Foreskin keratinocyte (primary cell): ENCODE measurements at places on chromosomes 2 and 18.

GRCh38 chr2:9096761-9097160 lies 93.3 kb upstream of the MBOAT2 start:
- DNase-seq, result no peak

- peak; percentile 17 for DNase-seq
These were observed 356.3 kb downstream of the PARD3B start for GRCh38 chr2:204901591-204901990.

DNA sequence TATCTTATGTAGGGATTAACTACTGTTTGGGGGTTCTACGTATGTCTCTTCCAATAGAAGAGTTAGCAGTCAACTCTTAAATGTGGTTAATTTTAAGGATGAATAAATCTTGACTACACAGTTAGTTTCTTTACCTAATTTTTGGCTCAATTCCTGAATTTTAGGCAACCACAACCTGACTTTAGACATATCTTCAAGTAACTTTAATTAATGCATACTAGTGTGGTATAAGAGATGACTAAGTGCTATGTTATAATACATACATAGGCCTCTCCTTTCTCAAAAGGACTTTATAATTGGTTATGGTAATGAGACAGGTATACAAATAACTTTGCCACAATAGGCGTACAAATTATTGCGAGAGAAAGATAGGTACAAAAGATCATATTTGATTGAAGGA lies 312.0 kb downstream of the IRS1 start:
- no peak for DNase-seq

DNA sequence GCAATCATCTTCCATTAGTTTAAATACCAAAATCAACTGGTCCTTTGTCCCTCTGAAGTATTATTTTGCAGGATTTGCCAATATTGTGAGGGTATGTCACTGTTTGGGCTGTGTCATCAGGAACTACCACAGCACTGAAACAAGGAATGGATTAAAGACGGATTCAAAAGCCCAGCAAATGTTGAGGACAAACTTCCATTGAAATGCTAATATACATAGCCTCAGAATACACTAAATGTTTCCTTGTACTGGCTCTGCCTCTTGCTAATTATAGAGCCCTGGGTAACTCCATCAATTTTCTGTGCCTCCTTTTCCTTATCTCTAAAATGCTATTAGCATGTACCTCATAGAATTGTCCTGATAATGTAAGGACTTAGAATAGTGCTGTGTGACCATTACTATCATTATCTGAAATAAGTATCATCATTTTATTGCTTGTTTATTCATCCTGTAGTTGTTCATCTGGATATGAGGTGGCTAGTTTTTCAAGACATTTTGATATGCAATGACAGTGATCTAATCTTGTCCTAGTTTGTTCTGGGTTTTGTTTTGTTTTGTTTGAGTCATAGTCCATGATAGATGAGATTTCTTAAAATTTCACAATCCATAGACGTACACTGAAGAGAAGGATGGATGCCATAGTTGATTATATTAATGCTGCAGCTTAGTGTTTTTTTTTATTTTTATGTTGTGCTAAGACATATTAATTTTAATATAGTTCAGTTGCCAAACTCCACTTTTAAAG lies 333.4 kb upstream of the KCNH7 start:
- DNase-seq, result no peak

DNA sequence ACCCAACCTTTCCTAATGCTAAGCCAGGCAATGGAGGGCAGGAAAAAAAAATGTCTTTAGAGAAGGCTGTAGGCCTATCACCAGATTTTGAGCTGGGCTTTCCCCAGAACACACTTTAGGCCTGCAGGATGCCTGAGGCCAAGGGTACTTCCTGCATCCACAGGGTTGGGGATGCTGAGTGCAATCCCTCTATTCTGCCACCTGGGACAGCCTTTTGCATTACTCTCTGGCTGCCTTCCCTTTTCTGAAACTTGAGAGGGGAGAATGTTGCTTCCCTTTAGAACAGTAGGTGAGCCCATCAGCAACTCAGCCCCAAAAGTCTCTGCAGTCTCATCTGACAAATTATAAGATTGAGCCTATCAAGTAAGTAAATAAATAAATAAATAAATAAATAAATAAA lies 195.2 kb downstream of the SLC8A1 start:
- DNase-seq, result no peak

- DNase-seq, result no peak
These were observed 84.1 kb downstream of the GLI2 start for GRCh38 chr2:120819720-120820210.

DNA sequence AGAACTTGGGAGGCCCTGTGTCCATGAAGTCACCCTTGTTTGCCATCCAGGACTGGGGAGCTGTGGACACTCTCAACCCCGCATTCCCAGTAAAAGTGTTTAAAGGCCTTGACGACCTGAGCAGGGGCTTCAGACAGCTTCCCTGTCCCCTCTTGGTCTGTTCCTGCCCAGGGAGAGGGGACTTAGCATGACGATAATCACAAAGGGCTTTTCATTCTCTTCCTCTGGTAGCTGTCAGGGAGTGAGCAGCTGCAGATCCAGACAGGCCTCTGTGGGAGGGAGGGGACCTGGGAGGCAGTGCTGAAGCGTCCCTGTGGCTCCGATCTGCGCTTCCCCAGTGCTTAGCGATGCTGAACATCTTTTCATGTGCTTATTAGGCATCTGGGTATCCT lies 77.8 kb upstream of the HS6ST1 start:
- DNase-seq, result peak; percentile 68

GRCh38 chr2:239671471-239671870 lies 270.7 kb upstream of the HDAC4 start:
- no peak for DNase-seq

DNA sequence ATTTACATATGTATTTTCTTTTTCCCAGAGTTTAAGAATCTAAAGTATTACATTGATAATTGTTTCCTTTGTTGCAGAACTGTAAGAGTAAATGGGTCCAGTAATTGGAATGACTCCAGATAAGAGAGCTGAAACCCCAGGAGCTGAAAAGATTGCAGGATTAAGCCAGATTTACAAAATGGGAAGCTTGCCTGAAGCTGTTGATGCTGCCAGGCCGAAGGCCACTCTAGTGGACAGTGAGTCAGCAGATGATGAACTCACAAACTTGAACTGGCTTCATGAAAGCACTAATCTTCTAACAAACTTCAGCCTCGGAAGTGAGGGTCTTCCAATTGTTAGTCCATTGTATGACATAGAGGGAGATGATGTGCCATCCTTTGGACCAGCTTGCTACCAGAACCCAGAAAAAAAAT lies 183.8 kb upstream of the STON1 start:
- no peak for DNase-seq
